ENCODE measurements at places on chromosomes 6 and 20.
A peak's percentile ranks its signal among the peaks of the same experiment; 100 is the strongest.

GRCh38 chr6:79630883-79631692 is at the start of gene SH3BGRL2:
SH3BGRL2 (plus strand) TSS chr6:79631329; CDS start chr6:79631462, 133 bp downstream.
- DNase-seq: peak; percentile 89

- no peak for DNase-seq
Observed at GRCh38 chr6:20918868-20919267, 384.6 kb downstream of the CDKAL1 start.

DNA sequence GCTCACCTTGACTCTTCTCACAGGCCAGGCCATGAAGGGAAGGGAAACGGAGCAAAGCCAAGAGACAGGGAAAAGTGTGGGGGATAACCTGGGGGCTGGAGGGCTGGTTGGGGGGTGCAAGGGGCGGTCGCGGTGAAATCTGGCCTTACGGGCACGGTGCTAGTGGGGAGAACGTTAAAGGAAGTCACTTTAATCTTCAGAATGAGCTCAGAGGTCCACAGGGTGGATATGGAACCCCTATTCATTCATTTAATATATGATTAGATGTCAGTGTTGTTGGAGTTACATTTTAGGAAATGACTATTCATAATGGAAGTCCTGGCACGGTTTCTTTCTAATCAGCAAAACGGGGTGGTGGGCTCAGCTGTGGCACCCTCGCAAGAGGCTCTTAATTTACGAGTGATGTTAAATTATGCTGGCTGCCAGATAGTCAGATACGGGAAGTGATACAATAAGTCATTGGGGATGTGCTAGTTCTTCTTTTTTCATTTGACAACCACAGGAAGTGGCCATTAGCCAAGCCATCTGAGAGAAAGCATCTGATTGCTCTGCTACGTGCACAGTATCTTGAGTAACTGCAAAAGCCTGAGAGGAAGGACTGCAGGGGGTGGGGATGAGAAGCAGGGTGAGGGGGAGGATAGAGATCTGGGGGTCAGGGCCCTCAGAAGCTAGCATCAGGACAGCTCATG is 253.0 kb downstream of the QKI start:
- DNase-seq: peak; percentile 73

GRCh38 chr6:100568255-100568654 is 103.5 kb upstream of the SIM1 start:
- no peak for DNase-seq

GRCh38 chr20:32207626-32208498 is at the start of the genes PLAGL2 and POFUT1:
PLAGL2 (minus strand) TSS chr20:32207743; CDS start chr20:32202178, 5,565 bp downstream.
POFUT1 (plus strand) TSS chr20:32207880; CDS start chr20:32207942, 62 bp downstream.
- DNase-seq: peak; percentile 93
